Choroid plexus epithelial cell (primary cell): ENCODE measurements at places on chromosomes 7 and 10.

DNA sequence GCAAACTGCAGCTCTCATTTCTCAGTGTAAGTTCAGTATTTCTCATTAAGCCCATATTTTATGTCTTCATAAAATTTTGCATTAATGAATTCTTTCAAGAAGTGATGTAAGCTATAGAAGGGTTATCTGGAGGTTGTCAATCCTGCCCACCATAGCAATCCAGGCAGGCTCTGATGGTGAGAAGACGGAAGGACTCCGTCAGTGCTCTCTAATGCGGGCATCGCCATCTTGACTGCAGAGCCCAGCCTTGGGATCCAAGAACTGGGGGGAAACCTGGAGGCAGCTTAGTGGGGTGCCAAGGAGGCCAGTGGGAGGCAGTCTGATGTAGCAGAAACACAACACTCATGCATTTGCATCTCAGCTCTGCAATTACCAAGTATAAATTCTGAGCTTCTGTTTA is 707.4 kb upstream of the NRP1 start:
- no peak for DNase-seq

DNA sequence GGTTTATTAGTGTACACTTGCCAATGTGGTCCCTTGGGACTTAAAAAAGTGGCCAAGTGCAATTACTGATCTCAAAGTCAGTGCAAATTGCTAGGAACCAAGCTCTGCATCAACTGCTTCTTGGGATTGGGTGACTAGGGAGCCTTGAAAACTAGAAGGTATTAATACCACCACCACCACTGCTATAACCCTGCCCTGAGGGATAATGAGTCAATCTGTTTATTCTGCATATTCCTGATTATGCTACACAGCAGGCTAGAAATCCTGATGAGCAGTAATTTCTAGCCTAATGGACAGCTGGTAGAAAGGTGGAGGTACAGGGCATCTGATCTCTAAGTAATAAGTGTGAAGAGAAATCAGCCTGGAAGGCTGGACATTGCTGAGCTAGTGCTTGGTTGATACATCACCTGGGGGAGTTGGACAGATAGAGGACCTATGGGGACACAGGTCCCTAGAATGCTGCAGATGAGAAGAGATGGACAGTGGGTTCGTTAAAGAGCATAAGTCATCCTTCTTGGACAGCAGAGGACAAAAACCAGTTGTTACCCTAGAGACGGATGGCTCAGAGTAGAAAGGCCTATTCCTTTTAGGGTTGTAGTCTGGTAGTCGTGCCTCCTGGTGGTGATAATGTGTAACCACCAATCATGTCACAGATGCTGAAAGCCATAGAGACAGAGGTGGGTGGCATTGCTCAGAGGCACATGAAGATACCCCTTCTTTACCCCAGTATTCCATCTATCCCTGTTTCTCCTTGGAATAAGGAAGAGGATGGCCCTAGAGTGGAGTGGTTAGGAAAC is 554.8 kb downstream of the SORCS1 start:
- peak; percentile 23 for DNase-seq

GRCh38 chr7:34407586-34407985 is 250.4 kb upstream of the NPSR1 start:
- no peak for DNase-seq

DNA sequence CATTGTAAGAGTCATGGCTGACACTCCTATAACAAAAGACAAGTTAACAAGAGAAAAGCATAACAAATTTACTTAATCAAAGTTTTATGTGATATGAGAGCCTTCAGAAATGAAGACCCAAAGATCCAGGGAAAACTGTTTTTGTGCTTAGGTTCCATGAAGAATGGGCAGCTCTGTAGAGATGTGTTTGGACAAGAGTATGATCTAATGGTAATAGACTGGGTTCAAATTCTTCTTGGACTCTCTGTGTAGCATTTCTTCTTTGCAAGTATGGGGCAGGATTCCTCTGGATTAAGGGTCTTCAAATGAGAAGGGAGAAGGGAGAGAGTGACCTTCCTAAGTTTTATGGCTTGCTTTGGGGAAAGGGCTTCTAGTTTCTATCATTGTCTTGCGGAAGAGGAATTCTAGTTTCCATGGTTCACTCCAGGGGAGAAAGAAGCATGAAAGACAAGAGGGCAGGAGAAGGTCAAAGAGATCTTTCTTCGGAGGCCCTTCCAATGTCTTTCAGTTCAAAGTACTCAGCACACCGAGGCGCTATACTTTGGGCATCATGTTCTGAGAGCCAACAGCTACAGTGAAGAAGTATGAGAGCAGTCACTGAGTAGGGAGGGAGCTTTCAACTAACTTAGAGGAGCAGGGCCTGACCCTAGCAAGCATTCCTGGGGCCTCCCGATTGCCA is 15.4 kb downstream of the IFIT3 start:
- DNase-seq, result no peak

DNA sequence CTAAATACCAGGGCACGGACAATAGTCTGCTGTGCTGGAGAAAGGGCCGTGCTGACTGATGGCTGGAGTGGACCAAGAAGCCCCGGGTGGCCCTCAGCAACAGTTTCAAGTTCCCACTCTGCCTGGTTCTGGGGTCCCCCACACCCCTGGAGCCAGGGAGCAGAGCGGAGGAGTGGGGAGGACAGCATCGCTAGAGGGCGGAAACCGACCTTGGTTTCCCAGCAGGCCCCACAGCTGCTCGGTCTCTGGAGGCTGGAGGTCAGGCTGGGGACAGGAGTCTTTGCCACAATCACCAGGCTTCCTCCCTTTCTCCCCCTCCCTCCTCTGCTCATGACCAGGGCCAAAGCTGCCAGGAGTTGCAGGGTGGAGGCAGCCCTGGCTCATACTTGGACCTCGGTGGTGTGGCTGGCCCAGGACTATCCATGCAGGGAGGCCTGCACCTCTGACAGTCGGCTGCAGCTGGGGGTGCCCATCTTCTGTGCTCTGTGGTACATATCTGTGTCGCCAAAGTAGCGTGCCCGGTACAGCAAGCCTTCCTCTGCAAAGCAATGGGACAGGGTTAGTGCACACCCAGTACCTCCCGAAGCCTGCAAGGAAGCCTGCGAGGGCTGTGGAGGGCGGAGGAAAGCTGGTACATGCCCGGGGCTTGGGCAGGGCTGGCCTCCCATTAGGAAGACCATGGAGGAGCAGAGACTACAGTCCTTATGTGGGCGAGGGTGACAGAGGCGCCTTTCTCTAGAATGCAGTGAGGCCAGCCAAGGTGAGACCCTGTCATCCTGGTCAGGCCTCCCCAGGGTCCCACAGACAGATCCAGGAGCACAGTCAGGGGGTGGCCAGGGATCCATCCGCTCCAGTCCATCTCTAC is 19.1 kb downstream of the DNAJB12 start:
- DNase-seq, result peak; percentile 93

DNA sequence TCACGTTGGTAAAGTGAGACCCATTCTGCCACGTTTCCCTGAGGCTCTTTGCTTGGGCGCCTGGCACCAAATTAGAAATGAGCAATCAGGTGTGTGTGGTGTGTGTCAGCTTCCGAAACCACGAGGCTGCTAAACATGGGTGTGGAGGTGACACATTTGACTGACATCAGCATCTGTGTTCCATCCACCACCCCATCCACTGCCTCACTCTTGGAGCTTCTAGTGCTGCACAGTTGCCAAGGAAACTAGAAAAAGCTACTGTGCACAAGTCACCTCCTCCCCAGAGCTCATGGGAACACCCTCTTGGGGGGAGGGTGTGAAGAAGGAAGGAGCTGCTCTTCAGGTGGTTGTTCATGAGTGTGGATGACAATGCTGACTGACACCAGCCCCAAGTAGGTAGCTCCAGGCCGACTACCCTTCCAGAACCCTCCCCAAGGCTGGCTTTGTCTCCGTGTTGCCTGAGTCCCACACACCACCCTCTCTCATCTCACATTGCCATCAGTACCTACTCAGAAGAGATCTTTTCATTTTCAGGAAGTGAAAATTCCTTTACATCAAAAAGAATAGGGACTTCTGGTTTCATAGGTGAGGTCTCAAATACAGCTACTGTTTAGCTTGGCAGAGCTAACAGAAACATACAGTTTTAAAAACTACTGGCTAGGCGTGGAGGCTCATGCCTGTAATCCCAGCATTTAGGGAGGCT is 152.2 kb downstream of the TMEM178B start:
- DNase-seq, result no peak

DNA sequence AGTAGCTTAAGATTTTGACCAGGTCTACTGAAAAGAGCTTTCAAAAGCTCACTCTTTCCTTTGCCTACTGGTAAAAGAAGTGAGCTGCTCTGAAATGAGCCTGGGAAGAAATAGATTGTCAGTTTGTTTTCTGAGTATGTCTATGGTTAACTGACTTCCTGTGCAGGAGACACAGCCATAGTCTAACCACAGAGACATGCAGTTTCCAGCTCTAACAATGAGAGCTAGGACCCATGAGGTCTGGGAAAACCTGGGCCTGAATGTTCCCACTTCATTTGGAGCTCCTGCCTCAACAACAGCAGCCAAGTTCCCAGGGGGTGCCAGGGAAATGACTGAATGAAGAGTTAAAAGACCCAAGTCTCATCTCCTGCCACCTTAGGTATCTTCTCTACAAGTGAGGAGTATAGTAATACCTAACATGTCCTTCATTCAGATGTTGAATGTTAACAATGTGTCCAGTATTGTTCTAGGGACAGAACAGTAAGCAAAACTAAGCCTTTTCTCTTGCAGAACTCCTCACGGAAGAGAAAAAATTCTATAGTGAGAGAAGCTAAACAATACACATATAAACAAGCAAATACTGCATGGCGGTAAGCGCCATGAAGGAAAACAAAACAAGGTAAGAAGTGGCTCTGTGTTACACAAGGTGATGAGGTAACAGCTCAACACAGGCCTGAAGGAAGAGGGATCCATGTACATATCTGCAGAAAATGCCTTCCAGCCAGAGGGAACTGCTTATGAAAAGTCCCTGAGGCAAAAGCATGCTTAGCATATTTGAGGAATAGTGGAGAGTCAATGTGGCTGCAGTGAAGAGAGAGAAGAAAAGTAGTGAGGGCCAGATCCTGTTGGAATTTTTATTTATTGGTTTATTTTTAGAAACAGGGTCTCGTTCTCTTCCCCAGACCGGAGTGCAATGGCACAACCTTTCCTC is 26.4 kb upstream of the ANKRD1 start:
- peak; percentile 65 for DNase-seq
